ENCODE measurements at places on chromosomes 13 and 19. TPM values are rescaled to one million over a fixed set of nuclear protein-coding genes. Genes with fewer than 3 reads are reported as not detected.

Gene NRTN
- 1.2 TPM for total RNA-seq

Gene OR7D2
- not detected for total RNA-seq

Gene CYSLTR2
- not detected for total RNA-seq

Gene FCAR
- total RNA-seq: not detected

Gene OR10H1
- total RNA-seq: not detected

Gene PINLYP
- total RNA-seq: 0.20 TPM

Gene GJB6
- not detected for total RNA-seq

Gene CYP2A7
- not detected for total RNA-seq

Gene IFNL2
- not detected for total RNA-seq

Gene ZNF571
- total RNA-seq: 1.6 TPM

Gene UBE2S
- 418 TPM for total RNA-seq

Gene ABCA7
- 11.7 TPM for total RNA-seq

Gene CACNA1A
- total RNA-seq: 0.04 TPM

Gene ARHGAP45
- total RNA-seq: 4.2 TPM

Gene WTIP
- total RNA-seq: 38.6 TPM

Gene KLHL1
- not detected for total RNA-seq

Gene ADAMTSL5
- total RNA-seq: 3.4 TPM

Gene FFAR3
- total RNA-seq: not detected

Gene EDNRB
- not detected for total RNA-seq

Gene GRIN3B
- 1.8 TPM for total RNA-seq

Gene ZNF709
- not detected for total RNA-seq
